ENCODE measurements at places on chromosomes 4 and X.

DNA sequence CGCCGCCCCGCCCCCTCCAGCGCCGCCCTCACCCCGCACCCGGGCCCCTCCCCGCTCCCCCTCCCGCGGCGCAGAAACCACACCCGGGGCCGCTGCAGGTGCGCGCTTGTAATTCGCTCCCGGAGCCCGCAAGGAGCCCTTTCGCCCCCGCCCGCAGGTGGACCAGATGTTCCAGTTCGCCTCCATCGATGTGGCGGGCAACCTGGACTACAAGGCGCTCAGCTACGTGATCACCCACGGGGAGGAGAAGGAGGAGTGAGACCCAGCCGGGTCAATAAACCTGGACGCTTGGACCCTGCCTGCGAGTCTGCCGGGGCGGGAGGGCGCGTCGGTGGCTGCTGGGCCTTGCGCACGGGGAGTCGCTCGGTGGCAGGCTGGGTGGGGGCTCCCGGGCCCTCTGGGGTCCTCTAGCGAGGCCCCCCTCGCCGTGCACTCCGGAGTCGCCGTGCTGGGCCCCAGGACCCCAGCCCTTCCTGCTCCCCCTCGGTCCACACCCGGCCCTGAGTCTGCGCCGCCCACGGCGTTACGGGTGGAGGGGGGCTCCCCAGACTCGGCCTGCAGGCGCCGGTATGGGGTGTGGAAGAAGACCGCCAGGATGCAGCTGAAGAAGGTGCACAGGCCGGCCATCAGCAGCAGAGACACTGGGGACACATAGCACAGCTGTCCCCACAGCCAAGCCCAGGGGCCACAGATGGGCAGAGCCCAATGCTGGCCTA lies 7.1 kb downstream of the SLC49A3 start:
- DNase-seq, result no peak

GRCh38 chr4:169064296-169064695 lies 54.2 kb upstream of the CBR4 start:
- no peak for DNase-seq

DNA sequence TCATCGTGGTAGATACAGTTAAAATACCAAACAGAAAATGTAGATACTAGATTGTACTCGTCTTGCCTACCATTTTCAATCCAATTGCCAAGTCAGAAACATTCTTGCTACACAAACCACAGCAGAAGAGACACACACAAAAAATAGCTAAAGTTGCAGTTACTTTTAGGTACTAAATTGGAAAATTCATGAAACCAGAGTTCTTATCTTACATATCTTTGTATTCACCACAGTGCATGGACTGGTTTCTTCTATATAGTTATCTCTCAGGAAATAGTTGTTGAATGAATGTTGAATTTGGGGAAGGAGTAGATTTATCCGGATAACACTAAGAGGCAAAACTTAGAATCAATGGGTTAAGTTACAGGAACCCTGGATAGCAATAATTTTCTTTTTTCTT lies 14.2 kb downstream of the COL4A5 start:
- DNase-seq, result no peak

DNA sequence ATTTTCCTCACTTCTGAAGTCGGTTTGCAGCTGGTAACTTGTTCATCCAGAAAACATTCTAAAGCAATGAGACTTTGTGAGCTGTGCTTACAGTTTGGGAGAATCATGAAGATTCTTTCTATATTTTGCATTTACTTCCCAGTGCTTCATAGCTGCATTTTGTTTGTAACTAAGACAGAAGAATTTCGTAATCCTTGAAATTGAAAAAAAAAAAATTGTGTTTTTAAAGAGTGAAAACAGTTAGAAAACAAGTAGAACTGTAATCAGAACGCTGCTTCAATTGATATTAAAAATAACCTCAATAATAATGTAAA lies 392.4 kb downstream of the UNC5C start:
- DNase-seq, result no peak

- DNase-seq, result no peak
Measured at GRCh38 chrX:134998246-134998645, 7.5 kb downstream of the SMIM10 start.

- DNase-seq, result no peak
Measured at GRCh38 chr4:138458751-138459150, 216.6 kb upstream of the SLC7A11 start.

- no peak for DNase-seq
Measured at GRCh38 chrX:39854772-39855747, 242.7 kb downstream of the BCOR start.

GRCh38 chr4:95155759-95156451 lies 392.9 kb downstream of the UNC5C start:
- peak; percentile 77 for DNase-seq

- no peak for DNase-seq
Measured at GRCh38 chr4:3476341-3476747, 13.2 kb downstream of the DOK7 start.

DNA sequence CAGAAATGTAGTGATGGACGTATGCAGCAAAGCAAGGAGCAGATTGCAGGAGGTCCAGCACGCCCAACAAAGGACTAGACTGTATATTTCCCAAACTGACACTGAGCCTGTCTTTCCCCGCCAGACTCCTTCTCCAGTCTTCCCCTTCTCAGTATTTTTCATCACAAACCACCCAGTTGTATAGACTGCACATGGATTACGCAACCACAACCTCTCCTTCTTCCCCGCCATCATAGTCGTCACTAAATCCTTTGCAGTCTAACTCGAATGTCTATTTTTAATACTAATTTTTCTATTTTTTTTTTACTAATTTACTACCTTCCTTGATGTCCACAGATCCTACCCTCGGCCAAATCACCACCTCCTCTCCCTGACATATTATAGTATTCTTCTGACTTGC lies 105.4 kb downstream of the MTNR1A start:
- no peak for DNase-seq

GRCh38 chr4:8422327-8422726 lies 18.2 kb downstream of the ACOX3 start:
- no peak for DNase-seq

DNA sequence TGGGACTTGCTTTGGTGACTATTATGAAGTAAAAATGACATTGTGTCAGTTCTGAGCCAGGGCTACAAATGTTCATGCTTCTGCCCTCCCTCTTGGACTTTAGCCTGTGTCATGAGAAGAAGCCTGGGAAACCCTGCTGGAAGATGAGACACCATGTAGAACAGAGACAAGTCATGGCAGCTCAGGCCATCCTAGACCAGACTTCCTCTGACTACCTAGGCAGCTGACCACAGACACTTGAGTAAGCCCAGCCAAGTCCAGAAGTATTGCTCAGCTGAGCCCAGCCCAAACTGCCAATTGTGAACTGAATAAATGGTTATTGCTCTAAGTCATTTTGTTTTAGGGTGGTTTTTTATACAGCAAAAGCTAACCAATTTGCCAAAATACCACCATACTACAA lies 467.6 kb upstream of the CNKSR2 start:
- no peak for DNase-seq

GRCh38 chr4:24921491-24921890 lies 8.6 kb upstream of the CCDC149 start:
- no peak for DNase-seq

DNA sequence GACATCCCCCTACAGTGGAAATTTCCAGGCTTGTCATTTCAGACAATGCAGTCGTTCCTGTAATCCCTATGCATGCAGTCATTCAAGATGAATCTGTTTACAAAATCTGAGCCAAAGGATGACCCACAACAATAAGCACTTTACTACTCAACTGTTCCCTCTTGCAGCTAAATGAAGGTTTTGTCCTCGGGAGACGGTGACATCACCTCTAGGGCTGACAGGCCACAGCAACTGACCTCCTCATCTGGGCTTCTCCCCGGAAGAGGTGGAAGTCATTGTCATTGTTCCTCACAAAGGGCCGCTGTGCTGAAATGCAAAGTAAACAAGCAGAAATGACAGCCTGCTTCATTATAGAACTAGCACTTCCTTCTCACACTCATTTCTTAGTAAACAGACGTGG lies 29.2 kb downstream of the CLRN2 start:
- DNase-seq, result peak; percentile 79

- no peak for DNase-seq
Measured at GRCh38 chr4:118746251-118746919, 61.2 kb downstream of the METTL14 start.
